ENCODE measurements at places on chromosomes 12 and 14. TPM values are rescaled to one million over a fixed set of nuclear protein-coding genes. Genes with fewer than 3 reads are reported as not detected.

DNA sequence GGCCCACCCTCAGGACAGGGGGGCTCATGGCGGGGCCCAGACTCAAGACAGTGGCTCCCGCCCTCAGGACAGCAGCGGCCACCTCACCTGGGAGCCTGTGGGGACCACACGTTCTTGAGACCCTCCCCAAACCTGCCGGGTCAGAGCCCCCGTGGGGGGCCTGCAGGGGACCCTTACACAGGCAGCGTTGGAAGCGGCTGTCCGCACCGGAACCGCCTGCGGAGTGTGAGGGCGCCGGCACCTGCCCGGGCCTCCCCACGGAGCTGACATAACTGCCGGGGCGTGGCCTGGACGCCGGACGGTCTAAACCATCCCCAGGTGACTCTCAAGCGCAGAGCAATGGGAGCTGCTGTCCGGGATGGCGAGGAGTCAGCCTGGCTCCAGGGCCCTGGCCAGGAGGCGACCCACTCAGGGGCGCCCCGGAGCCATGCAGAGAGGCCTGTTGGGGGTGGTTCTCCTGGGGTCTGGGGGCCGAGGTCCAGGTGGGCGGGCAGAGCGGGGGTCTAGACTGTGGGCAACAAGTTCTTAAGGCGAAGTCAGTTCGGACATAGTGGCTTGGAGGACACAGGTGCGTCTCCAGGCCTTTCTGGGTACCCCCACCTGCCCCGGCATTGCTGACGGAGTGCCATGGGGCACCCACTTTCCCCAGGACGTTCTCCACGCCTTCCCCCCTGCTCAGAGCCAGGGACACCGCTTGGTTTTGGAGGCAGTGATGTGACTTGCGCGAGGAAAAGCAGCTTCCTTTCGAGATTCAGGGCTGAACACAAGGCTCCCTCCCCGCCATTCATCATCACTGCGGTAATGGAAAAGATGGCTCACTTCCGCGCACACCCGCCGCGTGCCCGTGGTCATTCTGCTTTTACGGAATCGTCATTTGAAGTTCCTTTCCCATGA is 23.2 kb downstream of the GALNT9 start:
- no peak overlapping the region for H3K4me3 ChIP-seq
- H3K27me3 ChIP-seq: no peaks in the 10 kb centered on the region
- no peak for DNase-seq
- H3K4me1 ChIP-seq: no peaks in the 10 kb centered on the region
- H3K36me3 ChIP-seq: no peaks in the 10 kb centered on the region

The CRIP1 gene
- total RNA-seq: 75.4 TPM

The SLC22A17 gene
- 55.1 TPM for total RNA-seq

DNA sequence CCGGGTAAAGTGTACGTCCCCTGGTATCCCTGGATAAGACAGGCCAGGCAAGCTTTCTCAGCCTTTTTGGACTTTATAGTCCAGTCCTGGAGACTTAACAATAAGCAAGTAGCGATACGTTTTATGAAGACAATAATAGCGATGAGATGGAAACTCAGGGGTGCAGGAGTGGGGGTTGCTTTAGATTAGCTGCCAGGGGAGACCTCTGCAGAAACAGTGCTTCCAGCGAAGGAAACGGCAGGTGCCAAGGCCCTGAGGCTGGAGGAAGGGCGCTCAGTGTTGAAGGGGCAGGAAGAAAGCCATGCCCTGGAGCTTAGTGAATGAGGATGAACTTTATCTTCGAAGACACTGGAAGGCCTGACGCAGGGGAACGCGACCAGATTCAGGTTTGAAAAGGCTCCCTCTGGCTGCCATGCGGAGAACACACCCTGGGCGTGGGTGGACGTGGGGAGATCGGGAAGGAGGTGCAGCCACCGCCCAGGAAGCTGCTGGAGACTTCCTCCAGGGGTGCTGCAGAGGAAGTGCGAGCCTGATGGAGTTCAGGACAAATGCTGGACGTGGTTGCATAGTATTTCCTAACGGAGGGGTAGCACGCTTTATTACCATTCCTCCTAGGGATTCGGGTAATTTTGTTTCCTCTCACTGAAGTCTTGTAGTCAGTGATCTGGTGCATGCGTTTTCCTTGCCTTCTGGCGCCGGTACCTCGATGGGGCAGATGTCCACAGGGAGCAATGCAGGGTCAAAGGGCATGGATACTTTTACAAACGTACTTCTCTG is 26.1 kb upstream of the UBC start:
- no peaks in the 10 kb centered on the region for H3K27me3 ChIP-seq
- H3K4me3 ChIP-seq: peak overlapping the region; percentile 79
- peaks cover 10% of the 10 kb centered on the region for H3K4me1 ChIP-seq
- peak overlapping the region; percentile 95 for H3K27ac ChIP-seq
- no peaks in the 10 kb centered on the region for H3K36me3 ChIP-seq

The PPP4R4 gene
- total RNA-seq: 8.9 TPM

GRCh38 chr14:31212893-31213292 is 5.3 kb upstream of the HECTD1 start:
- H3K27me3 ChIP-seq: no peaks in the 10 kb centered on the region
- H3K4me1 ChIP-seq: peaks cover 6% of the 10 kb centered on the region
- H3K4me3 ChIP-seq: no peak overlapping the region
- no peak for DNase-seq

- no peaks in the 10 kb centered on the region for H3K27me3 ChIP-seq
- H3K4me3 ChIP-seq: no peak overlapping the region
- no peaks in the 10 kb centered on the region for H3K36me3 ChIP-seq
- no peak for DNase-seq
- no peaks in the 10 kb centered on the region for H3K4me1 ChIP-seq
Observed at GRCh38 chr14:104519721-104520120, 59.8 kb upstream of the C14orf180 start.

GRCh38 chr14:61486930-61487495 is 165.6 kb downstream of the PRKCH start:
- no peaks in the 10 kb centered on the region for H3K36me3 ChIP-seq
- no peak for DNase-seq
- no peaks in the 10 kb centered on the region for H3K4me1 ChIP-seq
- no peak overlapping the region for H3K4me3 ChIP-seq

The CLEC9A gene
- total RNA-seq: not detected

The RERGL gene
- total RNA-seq: 15.3 TPM

DNA sequence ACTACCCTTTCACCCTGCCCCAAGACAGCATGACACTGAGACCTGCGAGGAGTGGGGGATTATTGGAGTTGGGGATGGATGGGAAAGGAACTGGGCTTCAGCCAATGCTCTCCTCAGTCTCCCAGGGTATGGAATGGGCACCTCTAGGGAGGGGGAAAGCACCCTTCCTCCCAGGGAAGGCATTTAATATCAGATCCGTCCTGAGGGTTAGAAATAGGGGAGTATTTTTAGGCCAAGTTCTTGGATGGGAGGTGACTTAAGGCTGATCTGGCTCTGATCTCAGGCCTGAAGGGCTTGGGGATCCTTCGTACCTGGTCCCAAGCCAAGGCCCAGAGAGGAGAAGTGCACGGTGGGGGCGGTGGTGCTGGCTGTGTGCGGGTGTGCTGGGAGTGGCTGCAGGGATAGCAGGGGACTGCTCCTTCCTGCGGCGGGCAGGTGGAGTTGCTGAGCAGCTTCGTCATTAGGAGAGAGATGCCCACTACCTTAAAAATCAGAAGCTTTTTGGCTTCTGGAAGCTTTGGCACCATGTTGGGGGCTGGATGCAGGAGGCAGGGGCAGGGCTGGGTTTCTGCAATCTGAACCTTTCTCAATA is 7.0 kb upstream of the CEBPE start:
- DNase-seq: no peak
- H3K27ac ChIP-seq: peak overlapping the region; percentile 47
- H3K27me3 ChIP-seq: no peaks in the 10 kb centered on the region
- H3K36me3 ChIP-seq: peaks cover 18% of the 10 kb centered on the region

The NXPH4 gene
- 0.81 TPM for total RNA-seq

DNA sequence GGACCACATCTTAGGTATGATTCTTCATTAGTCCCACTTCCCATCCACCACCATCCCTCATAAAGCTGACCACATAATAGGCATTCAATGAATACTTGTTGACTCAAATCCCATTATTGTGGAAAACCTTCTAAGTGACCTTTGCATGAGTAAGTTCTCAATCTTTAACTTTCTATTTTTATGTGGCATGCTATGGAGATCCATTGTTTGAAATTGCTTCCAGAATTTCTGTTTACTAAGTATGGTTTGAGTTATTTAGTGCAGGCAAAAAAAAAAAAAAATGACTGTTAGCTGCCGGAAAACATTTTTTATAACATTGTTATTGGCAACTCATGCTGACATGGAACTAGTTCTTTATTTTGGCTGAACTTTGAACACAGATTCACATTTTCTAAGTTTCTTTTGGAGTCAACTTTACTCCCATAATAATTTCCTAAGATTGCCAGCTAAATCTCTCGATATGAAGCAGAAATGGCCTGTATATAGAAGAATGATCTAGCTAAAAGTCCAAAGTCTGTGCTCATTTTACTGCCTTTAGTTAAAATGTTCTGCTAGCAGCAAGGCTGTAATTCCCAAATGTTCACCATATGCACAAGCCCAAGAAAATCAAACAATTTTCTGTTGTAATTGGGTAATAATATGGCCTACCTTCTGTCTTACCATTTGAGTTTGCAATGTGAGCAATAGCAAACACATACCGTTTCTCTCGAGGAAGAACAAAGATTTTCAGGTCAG is 77.9 kb downstream of the PTGER2 start:
- no peak for DNase-seq
- no peak overlapping the region for H3K27ac ChIP-seq
- no peak overlapping the region for H3K4me3 ChIP-seq
- H3K36me3 ChIP-seq: no peaks in the 10 kb centered on the region
- no peaks in the 10 kb centered on the region for H3K27me3 ChIP-seq

The KRT5 gene
- total RNA-seq: 7.6 TPM

DNA sequence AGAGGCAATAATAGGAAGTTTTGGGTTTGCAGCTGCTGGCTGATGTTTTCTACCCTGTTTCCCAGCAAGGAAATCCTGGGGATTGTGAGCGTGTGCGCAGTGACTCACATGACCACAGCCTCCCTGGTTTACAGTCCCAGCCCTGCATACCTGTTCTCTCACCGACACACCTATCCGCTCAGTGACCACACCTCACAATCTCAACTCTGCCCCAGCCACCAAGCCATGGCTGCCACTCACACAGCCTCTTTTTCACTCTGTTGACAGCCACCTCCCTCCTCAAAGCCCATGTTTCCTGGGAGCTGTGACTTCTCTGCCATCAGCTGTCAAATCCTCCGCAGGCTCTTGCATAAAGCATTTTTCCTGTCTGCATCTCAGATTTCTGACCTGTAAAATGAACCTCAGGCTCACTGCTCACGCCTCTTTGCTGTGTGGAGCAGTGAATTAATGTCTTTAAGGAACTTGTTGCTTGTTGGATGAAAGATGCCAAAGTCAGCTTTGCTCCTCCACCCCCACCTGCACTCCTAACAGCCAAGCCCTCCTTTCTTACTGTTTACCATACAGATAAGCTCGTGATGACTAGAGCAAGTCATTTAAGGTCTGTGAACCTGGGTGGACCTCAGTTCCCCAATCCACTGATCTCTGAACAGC is 43.5 kb downstream of the B4GALNT3 start:
- no peak overlapping the region for H3K4me3 ChIP-seq
- no peak overlapping the region for H3K27ac ChIP-seq
- peaks cover 2% of the 10 kb centered on the region for H3K4me1 ChIP-seq
- no peaks in the 10 kb centered on the region for H3K36me3 ChIP-seq
- H3K27me3 ChIP-seq: no peaks in the 10 kb centered on the region

GRCh38 chr12:117790198-117790597 is 178.6 kb downstream of the KSR2 start:
- H3K4me3 ChIP-seq: no peak overlapping the region
- H3K27me3 ChIP-seq: no peaks in the 10 kb centered on the region
- H3K36me3 ChIP-seq: no peaks in the 10 kb centered on the region
- H3K27ac ChIP-seq: no peak overlapping the region
- no peaks in the 10 kb centered on the region for H3K4me1 ChIP-seq
- DNase-seq: no peak

DNA sequence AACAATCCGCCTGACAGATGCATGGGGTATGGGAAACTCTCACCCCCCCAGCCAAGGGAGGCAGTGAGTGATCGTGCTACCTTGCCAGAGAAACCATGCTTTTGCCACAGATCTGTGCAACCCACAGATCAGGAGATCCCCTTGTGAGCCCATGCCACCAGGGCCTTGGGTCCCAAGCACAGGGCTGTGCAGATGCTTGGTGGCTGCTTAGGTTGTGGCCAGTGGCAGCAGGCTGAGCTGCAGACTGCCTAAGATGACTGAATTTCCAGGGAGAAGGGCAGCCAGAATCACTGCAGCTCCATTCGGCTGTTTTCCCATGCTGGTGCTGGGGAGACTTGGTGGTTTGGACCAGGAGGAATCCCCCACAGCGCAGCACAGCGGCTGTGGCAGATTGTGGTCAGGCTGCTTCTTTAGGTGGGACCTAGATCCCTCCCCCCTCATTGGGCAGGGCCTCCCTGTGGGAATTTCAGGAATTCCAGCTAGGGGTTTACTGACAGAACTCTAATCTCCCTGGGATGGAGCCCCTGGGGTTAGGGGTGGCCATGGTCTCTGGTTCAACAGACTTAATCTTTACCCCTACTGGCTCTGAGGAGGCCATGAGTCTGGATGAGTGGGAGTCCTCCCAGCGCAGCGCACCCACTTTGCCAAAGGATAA is 264.6 kb upstream of the DAAM1 start:
- H3K36me3 ChIP-seq: no peaks in the 10 kb centered on the region
- H3K4me1 ChIP-seq: no peaks in the 10 kb centered on the region
- H3K27ac ChIP-seq: no peak overlapping the region

- no peak overlapping the region for H3K27ac ChIP-seq
- H3K36me3 ChIP-seq: no peaks in the 10 kb centered on the region
- no peak overlapping the region for H3K4me3 ChIP-seq
- no peaks in the 10 kb centered on the region for H3K4me1 ChIP-seq
- DNase-seq: no peak
Observed at GRCh38 chr14:100866666-100867630, 36.6 kb downstream of the RTL1 start.

- no peaks in the 10 kb centered on the region for H3K36me3 ChIP-seq
- no peak for DNase-seq
- H3K4me1 ChIP-seq: no peaks in the 10 kb centered on the region
Observed at GRCh38 chr12:54628186-54628846, 6.4 kb downstream of the LACRT start.

Data from thoracic aorta (tissue), 2 donors.